ENCODE measurements at places on chromosomes 3 and 15.
A peak's percentile ranks its signal among the peaks of the same experiment; 100 is the strongest.

- no peak for DNase-seq
Measured at GRCh38 chr3:9508781-9509180, 44.8 kb downstream of the LHFPL4 start.

DNA sequence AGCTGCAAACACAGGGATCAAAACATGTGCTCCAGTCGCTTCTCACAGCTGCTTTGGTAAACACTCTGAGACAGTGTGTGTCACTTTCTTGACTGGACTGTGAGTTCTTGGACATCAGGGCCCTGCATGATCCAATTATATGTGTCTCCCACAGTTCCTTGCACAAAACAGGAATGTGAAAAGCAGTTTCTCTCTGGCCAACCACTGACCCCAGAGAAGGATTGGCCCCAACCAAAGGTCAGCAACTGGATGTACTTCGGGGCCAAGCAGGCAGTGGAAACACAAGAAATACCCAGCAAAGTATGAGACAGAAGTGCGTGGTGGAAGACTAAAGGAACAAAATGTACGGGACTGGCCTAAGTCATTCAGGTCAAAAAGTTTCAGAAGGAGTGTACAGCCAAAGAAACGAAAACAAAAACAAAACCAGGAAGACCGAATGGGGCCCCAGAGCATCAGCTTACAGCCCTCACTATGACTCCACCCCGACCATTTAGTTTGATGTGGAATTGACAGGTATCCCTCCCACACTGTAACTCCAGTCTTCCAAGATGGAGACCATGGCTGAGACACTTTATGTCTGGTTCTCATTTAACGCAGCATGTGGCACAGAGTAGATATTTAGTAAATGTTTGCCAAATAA, 76.7 kb upstream of the LPP start:
- no peak for DNase-seq

DNA sequence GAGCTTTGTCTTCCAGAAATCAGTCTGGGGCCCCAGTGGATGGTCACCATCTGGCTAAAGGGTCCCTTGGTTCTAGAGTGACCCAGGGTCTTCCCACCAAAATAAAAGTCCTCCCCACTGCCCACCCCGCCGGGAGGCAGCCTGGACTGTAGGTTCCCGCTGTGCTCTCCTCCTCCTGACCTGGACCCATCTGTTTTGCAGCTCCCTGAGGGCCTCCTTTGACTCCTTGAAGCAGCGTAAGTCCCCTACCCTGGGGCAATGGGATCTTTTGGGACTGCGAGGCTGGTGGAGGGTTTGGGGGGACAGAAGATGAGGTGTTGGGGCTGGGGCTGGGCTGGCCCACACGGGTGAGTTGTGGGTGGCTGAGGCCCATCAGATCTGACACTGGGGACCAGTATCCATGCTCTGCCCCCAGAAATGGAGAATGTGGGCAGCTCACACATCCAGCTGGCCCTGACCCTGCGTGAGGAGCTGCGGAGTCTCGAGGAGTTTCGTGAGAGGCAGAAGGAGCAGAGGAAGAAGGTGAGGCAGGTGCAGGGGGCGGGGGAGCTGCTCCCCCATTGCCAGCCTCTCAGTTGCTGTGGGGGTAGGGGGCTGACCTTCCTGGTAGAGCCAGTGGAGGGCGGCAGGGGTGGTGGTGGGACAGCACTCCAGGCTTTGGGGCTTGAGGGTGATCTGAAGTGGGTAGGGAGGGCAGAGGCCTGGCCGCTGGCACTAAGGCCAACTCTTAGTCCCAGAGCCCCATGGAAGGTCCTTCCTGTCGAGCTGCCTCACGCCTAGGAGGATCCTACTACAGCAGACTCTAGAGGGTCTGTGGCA, 30.4 kb downstream of the PSTPIP1 start:
- DNase-seq, result no peak

DNA sequence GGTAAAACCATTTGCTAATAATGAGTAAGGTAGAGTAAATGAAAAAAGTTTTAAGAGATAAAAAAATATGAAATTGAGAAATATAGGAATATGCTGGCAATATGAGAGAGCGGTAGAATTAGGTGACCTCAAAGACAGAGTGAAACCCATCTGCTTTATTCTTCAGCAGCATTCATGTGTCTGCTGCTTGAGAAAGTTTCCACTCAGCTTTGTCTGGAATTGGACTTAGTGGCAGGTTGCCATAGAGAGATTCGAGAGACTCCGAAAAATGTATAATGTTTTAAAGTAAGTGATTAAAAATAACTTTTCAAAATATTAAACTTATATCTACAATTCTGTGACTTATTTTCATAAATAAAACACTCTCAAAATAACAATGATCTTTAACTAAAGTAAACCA, 5.0 kb downstream of the SUCNR1 start:
- DNase-seq, result no peak

- no peak for DNase-seq
Measured at GRCh38 chr3:109098079-109098644, 19.8 kb downstream of the MORC1 start.

DNA sequence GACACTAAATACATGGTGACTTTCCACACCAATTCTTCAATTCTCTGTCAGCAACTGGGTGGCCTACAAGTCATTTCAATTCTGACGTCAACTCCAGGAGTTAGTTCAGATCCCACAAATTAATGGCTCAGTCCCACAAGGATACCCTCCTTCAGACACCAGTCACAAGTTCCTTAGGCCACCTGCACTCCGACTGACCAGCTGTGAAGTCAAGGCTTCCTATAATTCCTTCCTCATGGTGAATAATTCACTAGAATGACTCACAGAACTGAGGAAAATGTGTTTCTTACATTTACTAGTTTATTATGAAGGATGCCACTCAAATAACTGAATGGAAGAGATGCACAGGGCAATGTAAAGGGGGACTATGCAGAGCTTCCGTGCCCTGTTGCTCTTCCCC, 6.3 kb upstream of the PIAS1 start:
- DNase-seq, result no peak

DNA sequence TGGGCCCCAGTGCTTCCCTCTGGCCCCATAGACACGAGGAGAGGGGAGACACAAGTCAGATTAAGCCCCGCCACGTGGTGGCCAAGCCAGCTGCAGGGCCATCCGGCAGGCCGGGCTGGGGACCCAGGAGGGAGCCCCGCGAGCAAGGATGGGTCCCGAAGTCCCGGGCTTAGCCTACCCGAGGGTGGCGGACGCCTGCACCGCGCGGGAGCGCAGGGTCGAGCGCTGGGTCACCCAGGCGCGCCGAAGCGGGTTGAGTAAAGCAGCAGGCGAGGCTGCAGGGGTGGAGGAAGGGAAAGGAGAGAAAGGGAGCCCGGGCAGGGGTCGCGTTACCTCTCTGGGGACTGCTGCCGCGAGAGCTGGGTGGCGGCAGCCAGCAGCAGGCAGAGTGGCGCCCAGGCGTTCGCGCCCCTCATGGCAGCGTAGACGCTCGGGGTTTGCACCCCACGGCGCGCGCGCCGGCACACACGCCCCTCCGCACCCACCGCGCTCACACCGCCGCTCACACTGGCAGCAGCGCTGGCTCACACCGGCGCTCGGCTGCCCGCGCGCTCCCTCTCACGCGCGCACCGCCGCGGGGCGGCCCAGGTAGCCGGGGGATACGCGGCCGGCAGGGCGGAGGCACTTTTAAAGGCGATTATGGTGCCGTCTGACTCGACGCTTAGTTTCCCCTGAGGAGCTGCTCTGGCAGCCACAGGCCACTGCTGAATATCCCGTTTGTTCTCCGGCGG, at the start of gene PCOLCE2:
Gene PCOLCE2, minus strand, starts transcription at position 603 of the 731 bp plus-strand sequence. Its CDS starts 187 bp downstream, at position 416.
- no peak for DNase-seq

DNA sequence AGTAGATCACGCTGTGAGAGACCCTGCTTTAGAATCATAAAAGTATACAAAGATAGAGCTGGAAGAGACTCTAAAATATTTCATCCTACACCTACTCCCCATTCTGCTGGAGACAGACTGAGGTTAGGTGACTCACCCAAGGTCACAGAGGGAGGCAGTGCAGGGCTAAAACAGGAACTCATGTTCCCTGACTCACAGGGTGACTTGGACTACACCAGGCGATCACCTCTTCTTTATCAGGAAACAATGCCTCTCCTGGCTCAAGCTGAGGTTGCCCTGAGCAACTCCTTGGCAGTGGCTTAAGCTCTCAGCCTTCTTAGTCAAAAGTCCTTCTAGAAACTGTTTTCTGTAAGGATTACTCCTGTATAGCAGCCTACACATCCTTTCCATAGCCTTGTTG, 26.4 kb upstream of the TNFAIP8L3 start:
- DNase-seq, result no peak

DNA sequence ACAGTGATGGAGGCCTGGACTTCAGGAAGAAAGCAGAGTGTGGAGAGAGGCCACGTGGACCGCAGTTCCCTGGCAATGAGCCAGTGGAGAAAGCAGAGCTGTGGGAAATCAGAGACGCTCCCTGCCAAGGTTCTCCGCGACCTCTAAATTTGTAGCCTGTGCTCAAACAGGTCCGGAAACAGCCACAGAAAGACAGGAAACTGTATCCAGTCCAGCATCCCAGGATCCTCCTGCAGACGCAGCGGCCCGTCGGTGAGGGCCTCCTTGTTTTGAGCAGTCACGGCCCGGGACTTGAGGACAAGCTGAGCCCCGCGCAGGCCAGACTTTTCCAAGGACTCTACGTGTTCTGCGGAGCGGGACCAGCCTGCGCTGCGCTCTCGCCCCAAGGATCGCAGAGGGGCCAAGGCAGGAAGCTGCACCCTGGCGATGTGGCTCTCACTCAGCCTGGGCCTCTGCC, 22.3 kb downstream of the RPSA start:
- no peak for DNase-seq

GRCh38 chr3:95319921-95320494, 1257.1 kb downstream of the NSUN3 start:
- no peak for DNase-seq

- DNase-seq, result no peak
Measured at GRCh38 chr3:123442908-123443307, 6.0 kb downstream of the ADCY5 start.

- DNase-seq, result no peak
Measured at GRCh38 chr3:43353923-43354670, 67.8 kb downstream of the SNRK start.

- peak; percentile 48 for DNase-seq
Measured at GRCh38 chr15:45129651-45130129, at the start of the genes DUOX1 and DUOXA1. DUOX1 (plus strand) TSS chr15:45129994; CDS start chr15:45131967, 1,973 bp downstream. DUOXA1 (minus strand) TSS chr15:45129879; CDS start chr15:45123014, 6,865 bp downstream.

DNA sequence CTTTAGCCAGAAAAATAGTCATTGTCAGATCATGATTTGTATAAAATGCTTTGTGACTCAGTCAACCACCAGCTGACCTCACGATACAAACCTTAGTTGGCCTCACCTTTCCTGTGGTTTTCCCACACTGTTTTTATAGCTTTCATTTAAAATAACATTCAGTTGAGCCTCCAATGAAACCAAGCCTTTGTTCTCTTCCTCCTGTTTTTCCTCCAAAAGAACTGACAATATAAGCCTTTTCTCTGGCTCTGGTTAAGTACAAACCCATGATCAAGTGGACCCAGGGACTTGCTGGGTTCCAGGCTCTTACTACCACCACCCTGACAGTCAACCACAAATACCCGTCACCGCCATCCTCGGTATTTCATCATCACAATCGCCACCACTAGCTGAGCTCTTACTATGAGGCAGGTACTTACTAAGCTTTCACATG, 81.7 kb downstream of the TAMM41 start:
- DNase-seq, result peak; percentile 12

- DNase-seq, result no peak
Measured at GRCh38 chr15:70777170-70777926, 14.0 kb upstream of the UACA start.

DNA sequence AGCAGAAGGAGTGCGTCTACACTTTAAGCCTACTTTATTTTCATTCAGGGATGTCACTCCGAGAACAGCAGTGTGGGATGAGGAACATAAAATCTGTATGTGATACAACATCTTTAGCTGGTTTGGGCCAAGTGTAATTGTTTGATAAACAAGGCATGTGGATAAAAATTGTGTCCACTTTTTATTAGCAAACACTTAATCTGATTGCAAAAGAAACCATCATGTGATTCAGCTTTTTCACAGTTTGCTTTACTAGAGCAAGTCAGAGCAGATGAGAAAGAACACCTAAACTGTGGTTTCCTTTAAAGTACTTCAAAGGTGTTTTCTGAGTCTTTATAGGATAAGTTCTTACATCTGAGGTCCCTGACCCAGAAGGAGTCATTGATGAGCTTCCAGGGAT, 237.9 kb downstream of the THSD4 start:
- no peak for DNase-seq

- no peak for DNase-seq
Measured at GRCh38 chr3:161915418-161915750, 418.8 kb downstream of the OTOL1 start.

DNA sequence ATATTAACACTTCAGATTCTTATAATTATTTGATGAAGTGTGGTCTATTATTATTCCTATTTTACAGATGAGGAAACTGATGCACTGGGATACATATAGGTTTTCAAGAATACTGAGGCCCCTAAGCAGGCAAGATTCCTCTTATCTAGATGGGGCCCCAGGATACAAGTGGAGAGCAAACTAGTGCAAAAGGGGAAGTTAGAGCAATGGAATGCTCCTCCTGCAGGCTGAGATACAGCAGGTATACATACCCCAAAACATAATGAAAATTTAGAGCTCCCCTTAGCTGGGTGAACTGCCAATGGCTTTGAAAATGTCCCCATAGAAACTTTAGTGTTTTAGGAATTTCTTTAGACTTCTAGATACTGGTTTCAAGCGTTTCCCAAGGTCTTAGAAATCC, 247.1 kb downstream of the CHST2 start:
- no peak for DNase-seq

DNA sequence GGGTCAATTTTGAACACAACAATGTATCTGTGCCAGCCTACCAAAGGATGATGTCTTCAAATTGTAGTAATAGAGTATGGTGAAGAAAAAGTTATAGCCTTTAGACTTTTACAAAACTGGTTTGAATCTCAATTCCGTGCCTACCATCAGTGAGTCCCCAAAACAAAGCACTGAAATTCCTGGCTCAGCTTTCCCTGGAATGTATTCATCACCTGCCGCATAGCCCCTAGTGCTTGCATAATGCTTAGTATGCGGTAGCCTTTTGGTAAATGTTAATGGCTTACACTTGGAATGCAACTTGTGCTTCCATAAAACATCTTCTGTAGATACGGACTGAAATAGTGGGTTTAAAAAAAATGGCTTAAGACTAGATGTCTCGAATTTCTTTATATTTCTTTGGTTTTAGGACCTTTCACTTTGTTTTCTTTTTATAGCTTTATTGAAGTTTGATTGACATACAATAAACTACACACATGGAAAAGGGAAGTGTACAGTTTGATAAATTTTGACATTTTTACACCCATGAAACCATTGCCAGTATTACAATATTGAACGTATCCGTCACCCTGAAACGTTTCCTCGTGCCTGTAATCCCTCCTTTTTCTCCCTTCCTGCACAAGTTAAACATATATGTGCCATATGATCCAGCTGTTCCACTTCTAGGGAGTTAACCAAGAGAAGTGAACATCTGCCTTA, 12.1 kb downstream of the SACM1L start:
- DNase-seq, result no peak

DNA sequence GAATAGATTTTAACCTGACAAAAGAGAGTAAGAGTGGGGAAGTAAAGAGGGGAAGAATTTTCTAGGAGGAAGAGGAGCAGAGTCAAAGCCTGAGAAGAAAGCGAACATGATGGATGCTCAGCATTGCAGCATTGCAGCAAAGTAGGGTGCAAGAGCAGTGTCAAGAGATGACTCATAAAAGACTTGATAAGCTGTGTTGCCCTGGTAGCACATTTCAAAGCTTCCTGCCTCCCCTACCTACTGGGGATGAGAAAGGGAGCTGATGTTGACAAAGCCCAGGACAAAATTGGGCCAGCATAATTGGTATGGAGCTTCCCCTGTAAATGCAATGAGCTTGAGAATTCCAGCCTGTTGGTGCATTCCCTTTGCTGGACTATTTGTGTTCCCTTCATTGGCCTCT, 121.6 kb upstream of the ST8SIA2 start:
- no peak for DNase-seq
